Left cardiac atrium (tissue), 4 donors: ENCODE measurements at places on chromosomes 1 and 21. TPM values are rescaled to one million over a fixed set of nuclear protein-coding genes. Genes with fewer than 3 reads are reported as not detected.

Gene RUNX3
- total RNA-seq: 2.4 TPM

- DNase-seq: no peak
Observed at GRCh38 chr1:169120066-169120465, 13.6 kb downstream of the ATP1B1 start.

GRCh38 chr1:18409609-18410237 lies 71.0 kb upstream of the KLHDC7A start:
- no peak for DNase-seq

Gene RHBDL2
- not detected for total RNA-seq

GRCh38 chr1:212291505-212292134 lies 6.4 kb downstream of the PPP2R5A start:
- DNase-seq: no peak

DNA sequence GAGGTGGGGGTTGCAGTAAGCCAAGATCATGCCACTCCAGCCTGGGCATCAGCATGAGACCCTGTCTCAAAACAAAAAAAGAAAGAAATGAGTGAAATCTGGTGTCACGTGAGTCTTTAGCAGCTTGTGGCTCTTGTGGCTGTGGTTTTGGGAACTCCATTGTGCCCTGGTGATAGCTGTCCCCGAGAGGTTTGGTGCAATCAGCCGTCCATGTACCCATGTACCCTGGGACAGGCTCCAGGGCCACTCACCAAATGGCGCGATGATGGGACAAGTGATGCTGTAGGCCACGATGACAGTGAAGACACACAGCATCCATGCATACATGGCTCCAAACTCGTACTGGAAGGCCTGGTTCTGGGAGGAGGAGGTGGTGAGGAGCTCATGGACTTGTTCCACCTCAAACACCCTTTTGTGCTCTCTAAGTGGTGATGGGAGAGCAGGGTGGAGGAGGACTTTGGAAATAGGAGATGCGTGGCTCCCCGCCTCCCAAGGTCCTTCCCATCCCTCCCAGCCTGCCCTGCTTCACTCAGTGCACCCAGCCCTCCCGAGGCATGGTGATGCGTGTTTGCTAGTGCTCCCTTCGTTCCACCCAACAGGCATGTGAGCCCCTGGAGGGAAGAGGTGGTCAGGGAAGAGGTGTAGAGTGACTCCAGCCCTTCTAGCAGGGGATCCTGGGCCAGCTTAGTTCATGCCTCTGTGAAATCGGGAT lies 29.6 kb downstream of the TMEM63A start:
- DNase-seq: no peak

Gene PPIAL4G
- total RNA-seq: not detected

DNA sequence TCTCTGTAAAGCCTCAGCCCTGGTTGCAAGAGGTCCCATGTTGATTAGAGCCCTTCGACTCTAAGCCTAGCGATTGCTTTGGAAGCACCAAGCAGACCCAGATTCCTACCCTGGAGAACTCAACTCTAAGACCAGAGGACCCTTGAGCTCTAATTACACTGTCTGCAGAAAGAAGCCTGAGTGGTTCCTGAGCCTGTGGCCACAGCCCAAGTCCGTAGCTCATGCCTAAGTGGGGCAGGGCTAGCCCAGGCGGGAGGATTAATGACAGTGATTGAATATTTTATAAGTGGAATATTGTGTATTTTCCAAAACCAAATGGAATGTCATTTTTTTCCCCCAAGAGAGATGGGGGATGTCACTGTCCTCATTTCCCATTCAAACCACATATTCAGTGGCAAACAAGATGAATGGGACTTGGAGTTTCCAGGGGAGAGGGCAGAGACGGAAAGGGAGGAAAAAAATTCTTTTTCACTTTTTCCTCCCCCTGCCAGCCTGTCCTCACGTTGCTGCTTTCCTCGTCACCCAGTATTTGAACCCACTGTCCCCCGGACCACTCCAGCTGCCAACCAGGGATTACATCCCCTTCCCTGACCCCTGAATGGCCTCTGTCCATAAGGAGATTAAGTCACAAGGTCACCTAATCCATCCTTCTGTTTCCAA lies 79.6 kb upstream of the CTTNBP2NL start:
- no peak for DNase-seq

- no peak for DNase-seq
Observed at GRCh38 chr1:211135342-211135950, 1.5 kb upstream of the KCNH1 start.

DNA sequence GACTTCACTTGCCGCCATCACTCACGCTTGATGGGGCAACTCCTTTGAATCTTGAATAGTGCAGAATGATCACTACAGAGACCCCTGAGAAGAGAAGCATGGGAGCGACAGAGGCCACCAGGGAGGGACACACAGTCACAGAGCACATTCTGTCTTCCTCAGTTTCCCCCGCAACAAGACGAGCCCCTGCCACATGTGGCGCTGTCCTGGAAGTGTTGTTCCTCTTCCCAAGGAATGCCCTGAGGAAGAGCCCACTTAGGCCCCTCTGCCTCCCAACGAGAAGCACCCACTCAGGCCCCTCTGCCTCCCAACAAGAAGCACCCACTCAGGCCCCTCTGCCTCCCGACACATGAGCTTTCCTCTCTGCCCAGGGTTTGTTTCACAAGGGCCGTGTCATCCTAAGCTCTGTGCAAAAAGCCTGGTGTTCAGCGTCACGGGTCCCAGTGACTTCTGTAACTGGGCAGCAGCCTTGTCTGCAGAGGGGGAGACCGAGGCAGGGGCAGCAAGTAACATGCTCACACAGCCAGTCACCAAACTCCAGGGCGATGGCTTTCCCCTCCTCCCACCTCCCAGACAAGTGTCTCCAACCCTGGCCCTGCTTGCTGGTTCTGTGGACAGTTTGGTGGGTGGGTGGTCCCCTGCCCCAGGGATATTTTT lies 19.8 kb downstream of the SLC37A1 start:
- DNase-seq: no peak

Gene LRRC7
- 5.7 TPM for total RNA-seq

DNA sequence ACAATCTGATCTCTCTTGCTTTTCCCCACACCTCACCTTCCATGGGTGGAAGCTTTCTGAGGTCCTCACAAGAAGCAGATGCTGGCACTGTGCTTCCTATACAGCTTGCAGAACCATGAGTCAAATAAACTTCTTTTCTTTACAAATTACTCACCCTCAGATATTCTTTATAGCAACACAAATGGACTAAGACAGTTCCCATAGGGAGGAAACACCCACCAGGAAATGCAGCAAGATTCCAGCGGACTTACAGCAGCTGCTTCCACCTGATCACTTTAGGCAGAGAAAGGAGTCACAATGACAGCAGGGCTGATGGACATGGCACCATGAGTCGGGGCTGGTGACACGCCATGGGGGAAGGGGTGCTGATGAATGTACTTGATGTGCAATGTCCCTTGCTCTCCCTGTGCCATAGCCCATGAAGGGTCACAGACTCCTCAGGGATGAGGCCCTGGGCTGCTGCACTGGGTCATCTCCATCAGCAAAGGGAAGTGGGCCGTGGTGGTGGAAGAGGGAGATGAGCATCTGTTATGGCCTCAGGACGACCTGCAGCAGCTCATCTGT lies 53.9 kb downstream of the PRSS38 start:
- no peak for DNase-seq

DNA sequence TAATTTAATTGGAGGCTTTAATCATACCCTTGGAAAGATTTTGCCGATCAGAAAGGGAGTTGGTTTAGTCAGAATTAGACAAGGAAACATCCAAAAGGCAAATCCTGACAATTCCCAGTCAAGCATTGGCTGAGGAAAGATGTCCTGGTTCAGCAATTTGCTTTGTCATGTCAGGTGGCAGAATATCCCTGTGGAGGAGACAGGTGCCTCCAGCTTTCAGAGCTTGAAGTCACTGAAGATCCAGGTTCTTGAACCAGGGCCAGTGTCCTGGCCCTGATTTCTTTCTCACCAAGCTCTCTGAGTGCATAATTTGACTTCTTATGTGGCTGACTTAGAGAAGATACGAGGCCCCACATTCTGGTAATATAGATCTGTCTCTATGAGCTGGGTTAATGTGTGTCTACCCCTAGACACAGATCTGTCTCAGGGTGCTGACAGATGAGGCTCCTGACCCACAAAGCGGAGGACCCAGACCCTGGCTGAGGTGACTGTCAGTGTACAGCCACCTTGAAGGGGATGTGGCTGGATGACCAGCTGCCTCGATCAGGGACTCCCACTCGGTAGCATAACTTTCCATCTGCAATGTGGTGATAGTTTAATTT lies 118.9 kb downstream of the HHAT start:
- no peak for DNase-seq

Gene OLIG2
- not detected for total RNA-seq

Gene TMEM240
- total RNA-seq: 4.6 TPM

- peak; percentile 42 for DNase-seq
Observed at GRCh38 chr1:6935361-6935883, 150.2 kb downstream of the CAMTA1 start.

DNA sequence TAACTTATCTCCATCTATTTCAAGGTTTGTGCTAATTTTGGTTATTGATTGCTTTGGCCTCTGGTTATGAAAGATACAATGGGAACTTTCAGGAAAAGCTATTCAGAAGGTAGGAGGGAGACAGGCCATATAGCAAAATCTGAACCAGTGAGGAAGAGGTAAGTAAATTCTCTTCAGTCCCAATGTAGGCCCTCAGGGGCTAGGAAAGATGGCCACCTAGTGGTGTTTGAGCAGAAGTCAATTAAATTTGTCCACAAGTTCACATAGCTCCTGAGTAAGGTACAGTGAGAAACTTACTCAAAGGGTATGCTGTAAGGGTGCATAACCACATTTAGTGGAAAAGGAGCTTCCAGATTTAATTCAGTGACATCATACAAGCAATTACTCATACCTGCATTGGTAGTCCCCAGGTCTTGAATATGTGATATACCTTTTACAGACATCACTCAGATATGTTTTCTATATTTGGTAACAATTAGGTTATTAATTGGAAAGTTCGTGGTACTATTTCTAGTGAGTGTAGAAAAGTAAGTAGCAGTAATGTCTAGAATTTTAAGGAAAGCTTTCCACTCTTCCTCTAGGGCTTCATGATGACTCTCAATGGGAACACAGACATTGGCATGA lies 21.4 kb upstream of the FMO1 start:
- DNase-seq: no peak

Gene TSACC
- total RNA-seq: not detected

Gene ANP32E
- total RNA-seq: 25.5 TPM

Gene RCSD1
- total RNA-seq: 38.7 TPM

DNA sequence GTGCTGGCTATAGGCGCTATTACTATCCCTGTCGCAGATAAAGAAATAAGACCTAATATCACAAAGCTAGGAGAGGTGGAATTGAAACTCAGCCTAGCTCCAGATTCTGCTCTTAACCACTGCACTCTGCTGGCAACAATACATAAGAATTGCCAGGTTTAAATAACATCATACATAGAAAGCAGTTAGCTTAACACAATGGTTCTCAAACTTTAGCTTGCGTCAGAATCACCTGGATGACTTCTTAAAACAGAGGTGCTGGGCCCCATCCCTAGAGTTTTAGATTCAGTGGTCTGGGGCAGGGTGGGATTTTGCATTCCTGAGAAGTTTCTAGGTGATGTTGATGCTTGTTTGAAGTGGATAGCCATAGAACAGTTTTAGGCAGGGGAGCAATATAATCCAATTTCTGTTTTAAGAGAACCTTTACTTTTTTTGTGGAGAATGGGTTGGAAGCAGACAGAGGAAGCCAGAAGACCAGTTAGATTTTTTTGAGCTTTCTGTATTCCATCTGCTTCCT lies 1.1 kb upstream of the POMGNT1 start:
- no peak for DNase-seq

Gene AMY2A
- total RNA-seq: not detected

Gene MEX3A
- total RNA-seq: 0.15 TPM

GRCh38 chr1:203368624-203369451 lies 17.9 kb upstream of the FMOD start:
- DNase-seq: peak; percentile 70

DNA sequence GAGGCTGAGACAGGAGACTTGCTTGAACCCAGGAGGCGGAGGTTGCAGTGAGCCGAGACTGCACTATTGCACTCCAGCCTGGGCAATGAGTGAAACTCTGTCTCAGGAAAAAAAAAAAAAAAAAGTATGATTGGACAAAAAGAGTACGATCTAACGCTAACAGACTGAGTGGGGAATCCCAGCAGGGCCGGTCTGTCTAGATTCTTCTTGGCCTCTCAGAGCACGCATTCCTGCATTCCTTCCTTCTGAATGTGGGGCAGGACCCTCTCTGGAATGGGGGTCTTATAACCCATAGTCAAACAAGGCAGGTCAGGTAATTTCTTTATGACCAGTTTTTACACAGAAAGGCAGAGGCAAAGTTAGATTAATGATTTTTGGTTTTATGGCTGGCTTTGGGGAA lies 92.0 kb upstream of the PPM1J start:
- no peak for DNase-seq

GRCh38 chr1:41024953-41025352 lies 3.4 kb upstream of the SLFNL1 start:
- DNase-seq: no peak

GRCh38 chr1:14366091-14367018 lies 232.1 kb upstream of the KAZN start:
- peak; percentile 45 for DNase-seq

DNA sequence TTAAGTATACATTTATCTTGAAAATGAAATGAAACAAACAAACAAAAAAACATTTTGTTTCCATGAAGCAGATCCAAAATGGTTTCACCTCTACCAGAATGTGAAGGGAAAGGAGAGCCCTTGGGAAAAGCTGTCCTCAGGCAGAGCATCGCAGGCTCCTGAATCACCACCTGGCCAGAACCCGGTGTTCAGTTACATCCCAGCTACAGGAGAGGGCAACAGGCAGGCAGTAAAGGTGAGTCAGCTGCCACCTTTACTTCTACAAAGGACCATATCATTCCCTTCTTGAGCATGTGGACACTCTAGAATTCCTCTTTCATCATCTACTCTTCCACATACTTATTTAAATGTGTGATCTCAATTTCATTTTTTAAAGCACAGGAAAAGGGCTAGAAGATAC lies 151.2 kb downstream of the PIGK start:
- no peak for DNase-seq

GRCh38 chr1:221981461-221981860 lies 239.6 kb upstream of the DUSP10 start:
- DNase-seq: no peak

- no peak for DNase-seq
Observed at GRCh38 chr1:62103846-62104245, 90.8 kb upstream of the L1TD1 start.

Gene CD101
- 3.1 TPM for total RNA-seq

- DNase-seq: no peak
Observed at GRCh38 chr1:28199328-28200233, 23.1 kb upstream of the PTAFR start.

DNA sequence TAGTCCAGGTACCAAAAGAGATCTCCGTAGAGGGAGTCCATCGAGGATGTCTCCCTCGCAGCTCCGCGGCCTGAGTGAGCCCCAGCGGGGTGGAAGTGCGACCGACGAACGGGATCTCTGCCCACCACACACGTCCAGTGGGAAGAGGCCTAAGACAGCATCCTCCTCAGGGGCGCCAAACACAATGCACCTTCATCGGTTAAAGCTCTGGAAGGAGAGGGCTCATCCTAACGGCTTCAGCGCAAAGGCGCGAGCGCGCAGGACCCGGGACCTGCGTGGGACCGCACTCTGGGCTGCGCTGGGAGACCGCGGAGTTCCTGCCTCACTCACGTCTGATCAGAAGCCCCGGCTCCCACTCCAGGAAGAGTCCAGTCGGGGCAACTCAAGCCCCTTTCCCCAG lies 7.6 kb downstream of the SLC25A24 start:
- DNase-seq: no peak

GRCh38 chr1:64599242-64599641 lies 129.3 kb downstream of the CACHD1 start:
- DNase-seq: no peak

- DNase-seq: no peak
Observed at GRCh38 chr1:109210058-109210457, 3.7 kb upstream of the SARS1 start.
